Psoas muscle (tissue), 8 donors: ENCODE measurements at places on chromosomes 7 and 10. TPM values are rescaled to one million over a fixed set of nuclear protein-coding genes. Genes with fewer than 3 reads are reported as not detected.

DNA sequence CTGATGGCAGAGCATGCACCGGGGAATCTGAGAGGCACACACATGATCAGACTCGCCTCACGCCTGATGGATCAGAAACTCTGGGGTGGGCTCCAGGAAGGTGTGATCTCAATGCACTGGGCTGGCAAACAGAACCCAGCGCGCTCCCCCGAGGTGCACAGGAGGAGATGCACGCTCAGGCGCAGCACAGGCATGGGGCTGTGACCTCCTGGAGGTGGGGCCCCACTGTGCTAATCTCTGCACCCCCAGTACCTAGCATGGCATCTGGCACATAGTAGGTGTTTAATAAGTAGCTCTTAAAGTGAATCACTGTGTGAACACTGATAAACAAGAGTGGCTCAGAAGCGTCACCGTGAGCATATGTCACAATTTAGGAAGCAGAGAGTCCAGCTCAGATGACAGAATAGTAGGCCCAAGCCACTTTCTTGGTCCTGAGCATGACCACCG is 57.9 kb downstream of the PROSER2 start:
- H3K27me3 ChIP-seq, result no peaks in the 10 kb centered on the region
- H3K36me3 ChIP-seq, result no peaks in the 10 kb centered on the region
- no peak overlapping the region for H3K4me3 ChIP-seq
- DNase-seq, result no peak
- H3K27ac ChIP-seq, result no peak overlapping the region

DNA sequence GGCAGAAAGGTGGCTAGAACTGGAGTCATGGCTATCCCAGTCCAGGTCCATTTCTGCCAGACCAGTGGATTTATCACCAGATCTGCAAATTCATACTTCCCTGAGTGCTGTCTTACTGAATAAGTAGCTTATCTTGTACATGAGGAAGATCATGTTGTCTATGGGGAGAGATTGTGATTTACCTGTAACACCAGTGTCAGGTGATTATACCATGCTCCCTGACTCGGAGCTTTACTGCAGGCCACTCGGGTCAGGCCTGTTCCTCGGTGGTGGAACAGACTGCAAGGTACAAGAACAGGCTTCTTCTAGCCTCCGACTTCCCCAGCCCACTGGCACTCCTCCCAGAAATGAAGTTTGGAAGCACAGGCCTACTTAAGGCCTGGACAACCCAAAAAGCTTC is 42.6 kb upstream of the DLG5 start:
- H3K27me3 ChIP-seq, result no peaks in the 10 kb centered on the region
- H3K36me3 ChIP-seq, result no peaks in the 10 kb centered on the region
- H3K27ac ChIP-seq, result peak overlapping the region; percentile 46
- H3K4me1 ChIP-seq, result peaks cover 25% of the 10 kb centered on the region
- no peak for DNase-seq

DNA sequence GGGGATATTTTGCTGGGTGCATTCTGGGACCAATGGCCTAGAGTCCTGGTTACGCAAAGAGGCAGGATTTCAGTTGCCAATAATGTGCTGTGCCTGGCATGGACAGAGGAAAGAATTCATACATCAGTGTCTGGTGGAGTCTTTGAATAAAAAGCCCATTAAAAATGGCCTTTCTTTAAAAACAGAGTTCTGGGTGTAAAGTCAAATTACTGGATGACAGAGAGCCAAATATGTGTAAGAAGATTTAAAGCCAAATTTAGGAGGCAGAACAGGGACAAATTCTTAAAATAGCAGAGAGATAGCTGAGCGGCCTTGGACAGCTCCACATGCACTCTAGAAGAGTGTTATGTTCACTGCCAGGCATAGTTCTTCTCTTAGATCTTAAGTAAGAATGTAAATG is 60.8 kb upstream of the MEOX2 start:
- H3K4me3 ChIP-seq, result no peak overlapping the region
- H3K4me1 ChIP-seq, result peaks cover 8% of the 10 kb centered on the region
- no peaks in the 10 kb centered on the region for H3K36me3 ChIP-seq
- no peak overlapping the region for H3K27ac ChIP-seq

GRCh38 chr7:75813084-75813483 is 522 bp downstream of the CCL24 start:
- H3K27ac ChIP-seq, result no peak overlapping the region
- DNase-seq, result no peak
- H3K4me1 ChIP-seq, result no peaks in the 10 kb centered on the region
- H3K36me3 ChIP-seq, result no peaks in the 10 kb centered on the region
- H3K27me3 ChIP-seq, result peaks cover 3% of the 10 kb centered on the region

Gene SLC16A12
- 1.3 TPM for total RNA-seq

GRCh38 chr10:10977226-10977956 is 40.3 kb upstream of the CELF2 start:
- no peak for DNase-seq
- no peaks in the 10 kb centered on the region for H3K4me1 ChIP-seq
- H3K27me3 ChIP-seq, result no peaks in the 10 kb centered on the region
- H3K4me3 ChIP-seq, result no peak overlapping the region

GRCh38 chr10:45373576-45374349 is at the start of gene ALOX5:
TSS of gene ALOX5 (plus strand) at chr10:45374216. CDS start at chr10:45374280, 64 bp downstream.
- H3K27me3 ChIP-seq, result no peaks in the 10 kb centered on the region
- peaks cover 8% of the 10 kb centered on the region for H3K4me1 ChIP-seq
- H3K4me3 ChIP-seq, result peak within 1 kb of the TSS; percentile 58
- H3K36me3 ChIP-seq, result no peaks in the 10 kb centered on the region
- peak; percentile 74 for DNase-seq
- H3K27ac ChIP-seq, result no peak within 1 kb of the TSS

Gene NPTX2
- 8.7 TPM for total RNA-seq

- H3K4me1 ChIP-seq, result no peaks in the 10 kb centered on the region
- H3K4me3 ChIP-seq, result no peak overlapping the region
- H3K36me3 ChIP-seq, result no peaks in the 10 kb centered on the region
- no peak for DNase-seq
- H3K27ac ChIP-seq, result no peak overlapping the region
Measured at GRCh38 chr7:1753564-1753867, 83.4 kb downstream of the ELFN1 start.

Gene ANKRD61
- 0.20 TPM for total RNA-seq

Gene H2BK1
- total RNA-seq, result not detected

DNA sequence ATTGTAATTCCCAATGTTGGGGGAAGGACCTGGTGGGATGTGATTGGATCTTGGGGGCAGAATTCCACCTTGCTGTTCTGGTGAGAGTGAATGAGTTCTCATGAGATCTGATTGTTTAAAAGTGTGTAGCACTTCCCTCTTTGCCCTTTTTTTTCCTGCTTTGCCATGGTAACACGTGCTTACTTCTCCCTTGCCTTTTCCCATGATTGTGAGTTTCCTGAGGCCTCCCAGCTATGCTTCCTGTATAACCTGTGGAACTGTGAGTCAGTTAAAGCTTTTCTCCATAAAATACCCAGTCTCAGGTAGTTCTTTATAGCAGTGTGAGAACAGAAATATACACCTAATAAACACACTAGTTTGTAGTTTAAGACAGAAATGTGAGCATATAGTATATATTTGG is 166.8 kb upstream of the MAGI2 start:
- no peak overlapping the region for H3K27ac ChIP-seq
- no peak for DNase-seq
- no peak overlapping the region for H3K4me3 ChIP-seq
- H3K36me3 ChIP-seq, result no peaks in the 10 kb centered on the region

DNA sequence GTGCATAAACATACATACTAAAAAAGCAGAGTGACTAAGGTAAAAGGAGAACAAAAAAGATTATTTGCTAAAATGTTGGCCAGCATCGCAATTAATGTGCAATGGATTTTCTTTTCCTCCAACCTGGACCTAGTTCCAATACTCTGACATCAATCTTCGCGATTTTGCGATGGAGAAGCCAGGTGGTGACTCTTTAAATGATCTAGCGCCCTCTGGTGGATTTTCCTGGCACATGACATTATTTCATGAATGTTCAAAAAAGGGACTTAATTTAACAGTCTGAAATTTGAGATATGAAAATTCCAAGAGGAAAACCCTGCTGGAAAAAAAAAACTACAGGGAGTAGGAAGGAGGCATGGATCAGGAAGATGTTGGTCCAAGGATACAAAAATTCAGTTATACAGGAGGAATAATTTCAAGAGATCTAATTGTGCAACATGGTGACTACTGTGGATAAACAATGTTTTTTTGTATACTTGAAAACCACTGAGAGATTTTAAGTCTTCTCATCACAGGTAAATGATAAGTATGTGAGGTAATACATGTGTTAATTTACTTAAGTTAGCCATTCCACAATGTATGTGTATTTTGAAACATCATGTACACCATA is 4.3 kb upstream of the KCNMA1 start:
- H3K36me3 ChIP-seq, result no peaks in the 10 kb centered on the region
- H3K27me3 ChIP-seq, result peaks cover 3% of the 10 kb centered on the region
- DNase-seq, result no peak
- no peak overlapping the region for H3K4me3 ChIP-seq
- peaks cover 2% of the 10 kb centered on the region for H3K4me1 ChIP-seq
- H3K27ac ChIP-seq, result no peak overlapping the region

- no peak overlapping the region for H3K27ac ChIP-seq
- H3K36me3 ChIP-seq, result no peaks in the 10 kb centered on the region
- H3K27me3 ChIP-seq, result no peaks in the 10 kb centered on the region
- DNase-seq, result no peak
- H3K4me1 ChIP-seq, result no peaks in the 10 kb centered on the region
Measured at GRCh38 chr10:124470544-124471434, 9.2 kb downstream of the LHPP start.

GRCh38 chr7:95780665-95781064 is 8.3 kb downstream of the DYNC1I1 start:
- no peak overlapping the region for H3K4me3 ChIP-seq
- DNase-seq, result no peak
- no peaks in the 10 kb centered on the region for H3K4me1 ChIP-seq
- H3K36me3 ChIP-seq, result no peaks in the 10 kb centered on the region
- no peak overlapping the region for H3K27ac ChIP-seq

DNA sequence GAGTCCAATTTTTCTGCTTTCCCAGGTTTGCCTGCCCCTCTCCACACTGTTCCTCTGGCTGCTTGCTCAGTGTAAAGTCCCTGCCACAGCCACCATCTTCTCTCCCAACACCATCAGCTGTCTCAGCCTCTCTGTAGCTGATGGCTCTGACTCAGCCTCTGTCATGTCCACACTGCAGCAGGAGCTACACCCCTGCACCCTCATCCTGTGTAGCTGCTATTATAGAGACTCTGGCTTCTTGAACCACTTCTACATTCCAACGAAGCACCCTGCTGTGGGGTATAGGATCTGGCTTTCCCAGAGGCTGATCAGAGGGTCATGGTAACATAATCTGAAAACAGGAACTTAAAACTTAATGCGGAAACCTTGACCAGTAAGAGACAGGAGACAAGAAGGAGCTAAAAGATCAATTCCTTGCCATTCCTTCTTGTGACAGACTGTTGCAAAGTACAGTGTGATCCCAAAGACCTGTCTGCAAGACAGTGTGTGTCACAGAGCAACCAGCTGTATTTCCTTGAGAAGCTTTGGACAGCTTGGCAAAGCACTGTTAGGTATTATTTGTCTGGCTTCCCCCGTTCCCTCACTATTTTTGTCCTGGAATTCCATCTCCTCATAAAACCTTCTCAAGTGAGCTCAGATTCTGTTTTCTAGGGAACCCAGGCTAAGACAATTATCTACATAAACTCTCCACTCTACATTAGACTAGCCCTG is 42.3 kb downstream of the NRCAM start:
- H3K27me3 ChIP-seq, result no peaks in the 10 kb centered on the region
- no peak for DNase-seq
- no peak overlapping the region for H3K4me3 ChIP-seq
- no peaks in the 10 kb centered on the region for H3K4me1 ChIP-seq

DNA sequence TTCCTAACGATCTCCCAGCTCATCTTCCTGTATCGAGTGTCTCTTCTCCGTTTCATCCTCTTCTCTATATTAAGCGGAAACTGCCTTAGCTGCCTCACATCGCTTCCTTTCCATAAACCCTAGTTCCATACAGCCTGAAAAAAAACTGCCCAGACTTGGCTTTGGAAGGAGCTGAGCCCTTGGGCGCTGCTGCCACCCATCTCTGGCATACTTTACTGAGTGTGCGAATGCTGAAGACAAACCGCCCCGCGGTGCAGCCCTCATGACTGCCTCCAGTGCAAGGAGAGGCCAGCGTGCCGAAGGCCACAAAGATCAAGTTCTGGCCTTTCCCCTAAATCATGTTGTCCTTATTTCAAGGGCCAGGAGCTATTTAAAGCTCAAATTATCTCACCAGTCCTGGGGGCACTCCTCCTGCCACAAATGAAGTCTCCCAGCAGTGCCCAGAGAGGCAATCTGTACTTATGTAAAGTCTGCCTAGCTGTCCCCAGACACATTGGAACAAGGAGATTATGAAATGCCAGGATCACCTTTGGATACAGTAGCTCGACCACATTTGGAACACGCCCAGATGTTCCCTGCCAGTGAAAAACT is 25.2 kb downstream of the YWHAG start:
- peak overlapping the region; percentile 84 for H3K27ac ChIP-seq
- H3K4me3 ChIP-seq, result peak overlapping the region; percentile 45
- no peaks in the 10 kb centered on the region for H3K27me3 ChIP-seq
- H3K36me3 ChIP-seq, result peaks cover 22% of the 10 kb centered on the region

Gene LBX1
- 7.4 TPM for total RNA-seq

Gene NT5C2
- 64.5 TPM for total RNA-seq

- peak overlapping the region; percentile 33 for H3K4me3 ChIP-seq
- H3K36me3 ChIP-seq, result no peaks in the 10 kb centered on the region
- DNase-seq, result peak; percentile 55
- H3K4me1 ChIP-seq, result peaks cover 54% of the 10 kb centered on the region
- H3K27me3 ChIP-seq, result no peaks in the 10 kb centered on the region
Measured at GRCh38 chr10:24262929-24263590, 54.1 kb downstream of the KIAA1217 start.

Gene ETV1
- total RNA-seq, result 1.5 TPM

Gene GHRHR
- total RNA-seq, result not detected

Gene GOLGA7B
- total RNA-seq, result 0.69 TPM

DNA sequence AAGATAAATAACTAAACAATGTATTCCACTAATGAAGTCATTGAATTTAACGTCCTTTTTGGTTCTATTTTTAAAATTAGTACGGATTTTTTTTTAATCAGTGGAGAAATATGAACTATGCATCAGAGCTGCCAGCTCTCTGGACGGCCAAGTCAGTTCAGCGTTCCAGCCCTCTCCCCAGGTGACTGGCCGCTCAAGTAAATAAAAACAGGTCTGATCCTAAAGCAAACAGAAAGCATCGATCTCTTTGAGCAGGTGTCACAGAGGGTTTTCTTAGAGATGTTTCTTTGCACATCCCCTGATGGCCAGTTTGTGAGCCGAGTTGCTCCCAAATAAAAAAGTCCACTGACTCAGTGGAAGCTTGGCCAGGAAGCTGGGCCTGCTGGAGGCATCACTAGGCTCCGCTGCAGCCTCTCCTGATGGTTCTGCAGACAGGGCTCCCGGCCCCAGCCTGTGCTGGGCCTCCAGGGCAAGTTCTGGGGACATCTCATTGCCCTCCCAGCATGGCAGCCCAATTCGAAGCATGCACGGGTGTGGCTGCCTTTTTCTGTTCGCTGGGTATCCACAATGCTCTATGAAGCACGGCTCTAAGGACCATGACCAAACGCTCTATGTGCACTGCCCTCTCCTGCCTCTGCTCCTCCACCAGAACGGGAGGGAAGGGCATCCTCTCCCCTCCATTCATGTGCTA is 74.7 kb upstream of the PPP2R2D start:
- H3K36me3 ChIP-seq, result no peaks in the 10 kb centered on the region
- no peak for DNase-seq
- no peak overlapping the region for H3K27ac ChIP-seq
- H3K27me3 ChIP-seq, result peaks cover 7% of the 10 kb centered on the region

Gene ABCB4
- 2.5 TPM for total RNA-seq
